Activated CD8-positive, alpha-beta memory T cell treated with anti-CD3 and anti-CD28 coated beads, Interleukin-2, amount 10 ng/mL, durations not matched to agents 7 days and 5 days (primary cell): ENCODE measurements at places on chromosomes 1 and 21. TPM values are rescaled to one million over a fixed set of nuclear protein-coding genes. Genes with fewer than 3 reads are reported as not detected.

PPFIA4 gene
- total RNA-seq: 4.6 TPM

S100B gene
- total RNA-seq: 1.5 TPM

CD48 gene
- total RNA-seq: 304 TPM

PADI4 gene
- 0.45 TPM for total RNA-seq

MYOG gene
- not detected for total RNA-seq

KCNA3 gene
- 95.2 TPM for total RNA-seq

GRCh38 chr1:58753431-58753866 lies 30.4 kb downstream of the JUN start:
- no peaks in the 10 kb centered on the region for H3K27me3 ChIP-seq
- H3K36me3 ChIP-seq: peaks cover 6% of the 10 kb centered on the region
- no peak for DNase-seq
- no peak overlapping the region for H3K27ac ChIP-seq

DNA sequence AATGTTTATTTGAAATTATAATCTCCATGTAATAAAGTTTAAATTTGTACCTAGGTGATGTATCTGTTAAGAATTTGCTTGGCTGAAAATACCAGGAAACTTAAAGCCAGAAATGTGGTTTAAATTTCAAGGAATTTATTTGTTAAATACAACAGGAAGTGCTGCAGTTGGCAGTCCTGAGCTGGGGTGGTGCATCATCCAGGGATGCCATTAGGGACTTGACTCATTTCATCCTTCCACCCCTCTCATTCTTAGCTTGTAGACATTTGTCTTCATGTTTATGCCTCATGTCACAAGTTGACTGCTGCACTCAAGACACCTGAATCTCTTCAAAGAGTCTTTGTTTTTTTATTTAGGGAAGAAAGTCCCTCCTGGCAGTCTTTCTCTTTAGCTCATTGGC lies 175.9 kb downstream of the LHX8 start:
- H3K27ac ChIP-seq: no peak overlapping the region
- no peak for DNase-seq
- H3K36me3 ChIP-seq: no peaks in the 10 kb centered on the region
- no peaks in the 10 kb centered on the region for H3K27me3 ChIP-seq

DNA sequence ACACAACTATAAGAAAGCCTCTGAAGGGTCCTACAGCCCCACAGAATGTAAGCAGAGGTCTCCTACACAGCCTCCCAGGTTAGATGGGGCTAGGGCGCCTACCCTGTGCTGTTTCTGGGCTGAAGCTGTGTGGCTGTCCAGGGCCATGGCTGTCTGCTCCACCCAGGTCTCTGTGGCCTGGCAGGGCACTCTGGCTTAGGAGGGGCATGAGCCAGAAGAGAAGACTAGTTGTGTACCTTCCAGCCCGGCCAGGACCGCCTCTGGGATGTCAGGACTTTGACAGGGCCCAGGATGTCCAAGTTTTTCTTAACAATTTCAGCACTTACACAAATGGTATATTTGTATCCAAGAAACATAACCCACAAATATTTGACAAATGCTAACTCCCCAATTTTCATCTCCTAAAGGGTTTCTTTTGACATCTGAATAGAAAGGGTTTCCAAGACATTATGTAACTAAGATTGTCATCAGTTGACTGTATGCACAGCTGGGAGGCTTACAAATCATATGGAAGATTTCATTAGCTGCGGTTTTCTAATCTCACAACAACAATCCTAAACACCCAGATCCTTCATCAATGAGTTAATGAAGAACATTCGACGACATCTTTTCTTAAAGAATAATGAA lies 80.5 kb downstream of the HSF2BP start:
- peaks cover 19% of the 10 kb centered on the region for H3K27me3 ChIP-seq
- DNase-seq: no peak
- no peak overlapping the region for H3K27ac ChIP-seq

DNA sequence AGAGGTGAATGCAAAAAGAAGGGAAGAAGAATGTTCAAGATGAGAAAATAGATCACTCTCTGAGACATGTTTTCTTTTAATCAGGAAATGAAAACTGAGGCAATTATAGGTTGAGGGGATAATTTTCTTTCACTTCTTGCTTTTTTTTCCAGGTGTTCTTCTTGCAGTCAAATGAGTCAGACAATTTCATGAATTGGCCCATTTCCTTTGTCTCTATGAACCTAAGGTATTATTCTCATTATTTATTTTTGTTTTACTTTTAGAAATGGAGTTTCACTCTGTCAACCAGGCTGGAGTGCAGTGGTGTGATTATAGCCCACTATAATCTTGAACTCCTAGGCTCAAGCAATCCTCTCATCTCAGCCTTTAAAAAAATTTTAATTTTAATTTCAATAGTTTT lies 3.5 kb upstream of the VASH2 start:
- H3K27me3 ChIP-seq: peaks cover 44% of the 10 kb centered on the region
- no peak overlapping the region for H3K27ac ChIP-seq
- H3K36me3 ChIP-seq: no peaks in the 10 kb centered on the region
- peaks cover 8% of the 10 kb centered on the region for H3K4me1 ChIP-seq
- H3K4me3 ChIP-seq: no peak overlapping the region

GRCh38 chr1:76229279-76230005 lies 154.9 kb downstream of the ST6GALNAC3 start:
- no peaks in the 10 kb centered on the region for H3K4me1 ChIP-seq
- no peaks in the 10 kb centered on the region for H3K36me3 ChIP-seq
- no peak overlapping the region for H3K4me3 ChIP-seq
- no peaks in the 10 kb centered on the region for H3K27me3 ChIP-seq

DNA sequence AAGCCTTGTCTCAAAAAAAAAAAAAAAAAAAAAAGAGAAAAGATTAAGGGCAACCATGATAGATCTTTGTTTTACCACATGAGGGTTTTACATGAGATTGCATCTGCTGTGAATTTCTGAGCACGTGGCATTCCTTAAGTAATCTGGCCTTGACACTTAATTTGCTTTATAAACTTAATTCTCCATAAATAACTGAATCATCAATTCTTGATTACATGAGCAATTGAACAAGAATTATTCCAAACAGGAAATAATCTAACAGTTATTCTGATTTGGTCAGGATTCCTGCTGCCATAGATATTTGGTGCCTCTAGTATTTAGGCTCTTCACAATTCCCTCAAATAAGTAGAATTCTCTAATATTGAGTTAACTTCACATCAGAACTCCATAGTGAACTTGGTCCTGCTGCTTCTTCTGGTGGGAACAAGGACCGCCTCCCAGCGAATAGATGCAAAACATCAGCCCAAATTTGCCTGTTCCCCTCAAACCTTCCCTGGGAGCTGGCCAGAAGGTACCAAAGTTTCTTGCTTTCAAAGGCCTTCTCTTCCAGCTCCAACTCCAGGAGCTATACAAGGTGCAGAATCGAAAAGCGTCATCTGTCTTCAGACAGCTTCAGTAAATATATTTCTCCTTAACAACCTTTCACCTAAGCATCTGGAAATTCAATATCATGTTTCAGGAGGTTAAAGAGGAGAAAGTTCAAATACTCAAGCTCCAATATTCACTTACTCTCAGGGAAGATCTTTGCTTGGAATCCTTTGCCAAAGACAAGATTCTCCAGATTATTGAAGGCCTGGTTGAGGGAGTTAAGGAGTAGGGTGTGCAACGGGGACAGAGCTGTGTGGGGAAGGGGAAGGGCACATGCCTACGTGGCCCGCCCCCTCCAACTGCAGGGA lies 1.0 kb downstream of the KRTCAP2 start:
- H3K27me3 ChIP-seq: no peaks in the 10 kb centered on the region
- H3K4me1 ChIP-seq: peaks cover 56% of the 10 kb centered on the region
- H3K27ac ChIP-seq: peak overlapping the region; percentile 90
- DNase-seq: peak; percentile 38

GRCh38 chr1:214281720-214282629 lies 1.0 kb downstream of the SMYD2 start:
- H3K27ac ChIP-seq: peak overlapping the region; percentile 90
- no peaks in the 10 kb centered on the region for H3K36me3 ChIP-seq
- no peak for DNase-seq
- no peaks in the 10 kb centered on the region for H3K27me3 ChIP-seq

- H3K4me1 ChIP-seq: no peaks in the 10 kb centered on the region
- H3K27ac ChIP-seq: no peak overlapping the region
- H3K27me3 ChIP-seq: no peaks in the 10 kb centered on the region
- no peak overlapping the region for H3K4me3 ChIP-seq
Observed at GRCh38 chr1:77300566-77300965, 18.7 kb downstream of the AK5 start.

GRCh38 chr1:171985639-171986038 lies 144.3 kb downstream of the DNM3 start:
- H3K4me3 ChIP-seq: no peak overlapping the region
- peaks cover 2% of the 10 kb centered on the region for H3K27me3 ChIP-seq
- H3K4me1 ChIP-seq: peaks cover 2% of the 10 kb centered on the region
- DNase-seq: no peak
- H3K36me3 ChIP-seq: no peaks in the 10 kb centered on the region

- peaks cover 14% of the 10 kb centered on the region for H3K27me3 ChIP-seq
- H3K27ac ChIP-seq: no peak overlapping the region
- H3K4me1 ChIP-seq: peaks cover 17% of the 10 kb centered on the region
- peak overlapping the region; percentile 76 for H3K4me3 ChIP-seq
Observed at GRCh38 chr1:179814546-179814838, 63.1 kb downstream of the TOR1AIP2 start.

DNA sequence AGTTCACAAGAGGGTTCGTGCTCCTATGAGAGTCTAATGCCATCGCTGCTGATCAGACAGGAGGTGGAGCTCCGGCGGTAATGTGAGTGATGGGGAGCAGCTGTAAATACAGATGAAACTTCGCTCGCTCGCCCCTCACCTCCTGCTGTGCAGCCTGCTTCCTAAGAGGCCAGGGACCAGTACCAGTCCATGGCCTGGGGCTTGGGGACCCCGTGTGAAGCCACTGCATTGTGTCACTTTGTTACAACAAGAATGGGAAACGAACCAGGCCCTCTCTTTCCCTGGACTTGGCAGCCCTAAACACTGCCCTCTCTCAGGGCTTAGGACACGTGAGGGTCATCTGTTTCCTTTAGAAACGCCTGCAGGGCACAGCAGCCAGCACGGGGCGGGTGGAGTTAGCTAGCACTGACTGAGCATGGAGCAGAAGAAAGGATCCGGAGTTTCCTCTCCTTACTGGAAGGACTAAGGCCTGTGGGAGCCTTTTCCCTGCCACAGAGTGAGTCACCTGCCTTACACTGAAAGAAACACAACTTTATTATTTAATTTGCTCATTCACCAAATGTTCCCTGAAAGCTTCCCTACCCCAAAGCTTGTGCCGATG lies 185.2 kb upstream of the TMEM51 start:
- H3K36me3 ChIP-seq: no peaks in the 10 kb centered on the region
- H3K27me3 ChIP-seq: no peaks in the 10 kb centered on the region
- no peak overlapping the region for H3K4me3 ChIP-seq
- DNase-seq: no peak

- no peak for DNase-seq
- H3K4me3 ChIP-seq: no peak overlapping the region
- H3K36me3 ChIP-seq: no peaks in the 10 kb centered on the region
- H3K27me3 ChIP-seq: no peaks in the 10 kb centered on the region
- H3K4me1 ChIP-seq: no peaks in the 10 kb centered on the region
Observed at GRCh38 chr1:55773211-55773940, 558.2 kb upstream of the USP24 start.

- no peaks in the 10 kb centered on the region for H3K4me1 ChIP-seq
- no peak overlapping the region for H3K27ac ChIP-seq
- DNase-seq: no peak
Observed at GRCh38 chr21:29490016-29490415, 191.3 kb downstream of the BACH1 start.

DNA sequence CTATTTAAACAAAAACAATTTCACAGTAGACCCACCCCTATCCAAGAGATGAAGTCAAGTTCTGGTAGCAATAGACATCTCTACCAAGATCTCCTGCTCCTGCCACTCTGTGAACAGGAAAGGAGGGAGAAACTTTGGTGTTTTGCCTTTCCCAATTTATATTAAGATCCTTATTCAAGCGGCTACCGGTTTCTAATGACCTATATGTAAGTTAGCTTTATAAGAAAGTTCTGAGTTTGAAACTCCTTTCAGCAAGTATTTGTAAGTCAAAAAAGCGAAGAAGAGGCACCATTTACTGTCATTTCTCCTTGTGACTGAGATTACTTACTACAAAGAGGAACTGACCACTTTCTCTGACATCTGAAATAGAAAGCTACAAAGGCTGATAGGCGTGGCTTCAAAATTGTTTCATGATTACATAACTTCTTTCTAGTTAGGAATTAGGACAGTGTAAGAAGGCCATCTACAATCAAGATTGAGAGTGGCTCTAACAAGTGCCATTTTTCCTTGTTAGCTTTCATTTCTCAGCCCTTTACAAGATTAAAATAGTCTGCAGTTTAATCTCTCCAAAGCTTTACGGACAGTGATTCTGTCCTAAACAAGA lies at the start of gene MNDA:
Gene MNDA (plus strand): TSS at position 448 of the 604 bp plus-strand sequence. CDS start 10,803 bp downstream, outside the sequence.
- no peak within 1 kb of the TSS for H3K4me3 ChIP-seq
- no peaks in the 10 kb centered on the region for H3K27me3 ChIP-seq
- no peak for DNase-seq
- H3K36me3 ChIP-seq: peaks cover 16% of the 10 kb centered on the region
- peak within 1 kb of the TSS; percentile 8 for H3K27ac ChIP-seq
- peaks cover 19% of the 10 kb centered on the region for H3K4me1 ChIP-seq

- H3K27ac ChIP-seq: no peak overlapping the region
- peaks cover 16% of the 10 kb centered on the region for H3K27me3 ChIP-seq
- peaks cover 15% of the 10 kb centered on the region for H3K4me1 ChIP-seq
- no peak overlapping the region for H3K4me3 ChIP-seq
- no peak for DNase-seq
Observed at GRCh38 chr1:151133018-151133806, 13.2 kb downstream of the SEMA6C start.

DNA sequence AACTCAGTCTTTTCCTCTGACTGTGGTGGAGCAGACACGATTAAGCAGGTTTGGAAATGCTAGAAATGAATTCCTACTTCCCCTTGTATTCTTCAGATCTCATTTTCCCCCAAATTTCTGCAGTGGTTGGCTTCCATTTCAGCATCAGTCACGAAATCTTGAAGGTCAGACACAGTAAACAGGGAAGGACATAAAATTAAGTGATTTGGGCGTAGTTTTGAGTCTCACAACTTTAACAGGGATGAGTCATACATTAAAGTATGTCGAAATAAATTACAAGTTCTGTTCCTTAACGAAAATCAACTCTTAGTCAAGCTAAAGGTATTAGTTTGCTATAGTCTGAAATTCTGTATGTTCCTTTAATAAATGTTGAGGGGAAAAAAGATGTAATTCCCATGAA lies 61.1 kb downstream of the HNRNPR start:
- no peaks in the 10 kb centered on the region for H3K4me1 ChIP-seq
- H3K27ac ChIP-seq: no peak overlapping the region
- H3K4me3 ChIP-seq: no peak overlapping the region
- H3K27me3 ChIP-seq: no peaks in the 10 kb centered on the region

- H3K27ac ChIP-seq: peak overlapping the region; percentile 54
- peaks cover 45% of the 10 kb centered on the region for H3K4me1 ChIP-seq
- H3K36me3 ChIP-seq: no peaks in the 10 kb centered on the region
- H3K4me3 ChIP-seq: no peak overlapping the region
Observed at GRCh38 chr1:41811051-41811795, 107.5 kb downstream of the HIVEP3 start.

GRCh38 chr1:79667848-79668696 lies 661.5 kb upstream of the ADGRL4 start:
- H3K4me1 ChIP-seq: no peaks in the 10 kb centered on the region
- no peak overlapping the region for H3K27ac ChIP-seq
- no peak for DNase-seq

- H3K27me3 ChIP-seq: peaks cover 70% of the 10 kb centered on the region
- no peak overlapping the region for H3K4me3 ChIP-seq
- no peaks in the 10 kb centered on the region for H3K36me3 ChIP-seq
- peaks cover 18% of the 10 kb centered on the region for H3K4me1 ChIP-seq
Observed at GRCh38 chr1:153261281-153262069, 2.0 kb downstream of the LORICRIN start.

- H3K4me1 ChIP-seq: peaks cover 19% of the 10 kb centered on the region
- H3K4me3 ChIP-seq: no peak overlapping the region
- H3K36me3 ChIP-seq: no peaks in the 10 kb centered on the region
Observed at GRCh38 chr1:100612540-100612939, 74.6 kb downstream of the GPR88 start.
